ENCODE measurements at places on chromosomes 5 and 9.

DNA sequence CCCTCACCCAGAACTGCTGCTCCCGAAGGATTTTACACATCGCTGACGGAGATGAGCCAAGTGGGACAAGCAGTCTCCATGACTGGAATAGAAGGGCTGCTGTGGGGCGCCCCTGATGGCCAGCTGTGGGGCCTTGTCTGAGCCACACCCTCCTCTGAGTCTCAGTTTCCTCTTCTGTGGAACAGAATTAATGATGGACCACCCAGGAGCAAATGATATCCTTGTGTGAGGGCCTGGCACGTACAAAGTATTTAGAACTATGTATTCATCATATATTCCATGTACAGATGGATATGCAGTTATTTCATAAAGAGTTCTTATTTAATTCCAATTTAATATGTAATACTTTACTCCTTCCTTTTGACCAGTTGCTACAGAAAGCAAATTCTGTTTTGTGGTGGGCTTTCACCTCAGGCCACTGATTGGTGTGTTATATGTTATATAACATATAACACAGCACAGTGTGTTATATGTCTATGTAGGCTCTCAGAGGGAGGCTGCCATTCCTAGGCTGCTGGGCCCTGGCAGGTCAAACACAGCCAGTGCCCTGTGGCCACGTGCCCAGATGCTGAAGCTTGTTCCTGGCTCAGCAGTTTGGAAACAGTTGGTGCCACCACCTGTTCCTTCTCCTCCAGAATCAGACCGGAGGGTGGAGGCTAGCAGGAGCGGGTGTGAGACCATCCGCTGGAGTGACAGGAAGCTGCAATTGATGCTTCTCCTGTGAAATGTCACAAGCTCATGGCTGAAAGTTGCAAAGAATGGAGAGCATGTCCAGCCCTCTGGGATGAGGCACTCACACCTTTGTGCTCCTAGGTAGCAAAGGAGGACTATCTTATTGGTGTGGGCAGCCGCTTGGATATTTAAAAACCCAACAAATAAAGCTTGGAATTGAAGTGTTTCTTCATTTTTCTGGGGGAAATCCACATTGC, 4.4 kb upstream of the FGD3 start:
- no peak for DNase-seq

DNA sequence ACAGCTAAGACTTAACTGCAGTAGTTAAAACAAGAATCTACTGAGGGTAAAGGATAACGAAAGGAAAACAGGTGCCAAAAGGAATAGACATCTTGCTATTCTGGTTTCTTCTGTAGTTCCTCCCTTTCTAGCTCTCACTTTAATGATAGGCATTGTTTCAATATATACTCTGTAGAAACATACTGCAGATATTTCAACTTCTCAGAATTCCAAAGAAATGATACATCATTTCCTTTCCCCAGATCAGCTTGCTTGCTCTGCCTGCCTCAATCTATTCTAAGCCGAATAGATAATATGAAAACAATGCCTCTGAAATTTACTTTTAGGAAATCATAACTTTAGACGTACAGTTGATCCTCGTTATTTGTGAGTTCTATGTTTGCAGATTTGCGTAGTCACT, 46.3 kb downstream of the ACO1 start:
- no peak for DNase-seq

GRCh38 chr5:40150896-40151295, 528.8 kb upstream of the PTGER4 start:
- no peak for DNase-seq

- no peak for DNase-seq
Measured at GRCh38 chr9:117488659-117489058, 73.8 kb upstream of the ASTN2 start.

GRCh38 chr5:123992641-123993040, 480.7 kb downstream of the CSNK1G3 start:
- DNase-seq, result no peak

GRCh38 chr9:126462617-126463016, 136.0 kb downstream of the MVB12B start:
- no peak for DNase-seq

- peak; percentile 92 for DNase-seq
Measured at GRCh38 chr5:157858527-157859226, at the start of gene CLINT1. Gene CLINT1, minus strand, starts transcription at chr5:157859145. Its CDS starts 175 bp downstream, at chr5:157858970.

GRCh38 chr5:151520294-151520693, 70.8 kb downstream of the FAT2 start:
- DNase-seq, result no peak

- DNase-seq, result no peak
Measured at GRCh38 chr9:72855890-72856523, 96.8 kb downstream of the ALDH1A1 start.
